ENCODE measurements at places on chromosomes 12 and 14.

- DNase-seq = no peak
Observed at GRCh38 chr14:91075553-91075952, 15.1 kb upstream of the RPS6KA5 start.

- no peak for DNase-seq
Observed at GRCh38 chr12:83514372-83514771, 827.7 kb downstream of the TMTC2 start.

GRCh38 chr12:52359621-52360061 lies 7.6 kb downstream of the KRT85 start:
- DNase-seq = no peak

- DNase-seq = no peak
Observed at GRCh38 chr12:64678248-64678647, 68.0 kb downstream of the RASSF3 start.

Measured in activated T-helper 1 cell treated with anti-CD3 and anti-CD28 coated beads, Interleukin-2, amount 50 U/mL, for 16 hours (primary cell).